H4 (cell line): ENCODE measurements at places on chromosomes 11 and 22. TPM values are rescaled to one million over a fixed set of nuclear protein-coding genes. Genes with fewer than 3 reads are reported as not detected.

DNA sequence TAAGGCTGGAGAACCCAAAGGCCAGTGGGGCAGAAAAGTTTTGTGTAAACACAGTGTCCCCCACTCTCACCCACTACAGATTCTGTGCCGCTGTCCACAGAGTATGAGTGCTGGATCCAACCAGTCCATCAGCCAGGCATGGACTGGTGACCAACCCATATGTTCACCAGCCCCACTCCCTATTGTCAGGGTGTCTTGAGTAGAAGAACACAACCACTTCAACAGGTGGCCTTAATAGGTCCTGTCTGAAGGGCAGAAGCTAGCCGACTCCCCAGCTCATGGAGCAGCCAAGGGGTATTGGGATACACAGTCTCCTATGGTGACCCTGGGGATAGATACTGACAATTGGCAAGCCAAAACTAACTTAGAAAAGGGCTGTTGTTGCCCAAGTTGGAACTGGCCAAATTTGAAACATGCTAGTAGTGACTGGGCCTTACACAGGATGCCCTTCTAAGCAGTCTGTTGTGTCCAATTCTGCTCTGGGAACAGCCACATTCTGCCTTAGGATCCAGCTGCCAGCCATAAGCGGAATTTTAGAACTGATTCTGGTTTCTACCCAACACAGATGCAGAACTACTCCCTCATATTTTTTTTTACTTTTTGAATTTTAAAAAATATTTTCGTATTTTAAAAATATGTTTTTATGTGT, 19.8 kb upstream of the PGM2L1 start:
- DNase-seq = no peak

DNA sequence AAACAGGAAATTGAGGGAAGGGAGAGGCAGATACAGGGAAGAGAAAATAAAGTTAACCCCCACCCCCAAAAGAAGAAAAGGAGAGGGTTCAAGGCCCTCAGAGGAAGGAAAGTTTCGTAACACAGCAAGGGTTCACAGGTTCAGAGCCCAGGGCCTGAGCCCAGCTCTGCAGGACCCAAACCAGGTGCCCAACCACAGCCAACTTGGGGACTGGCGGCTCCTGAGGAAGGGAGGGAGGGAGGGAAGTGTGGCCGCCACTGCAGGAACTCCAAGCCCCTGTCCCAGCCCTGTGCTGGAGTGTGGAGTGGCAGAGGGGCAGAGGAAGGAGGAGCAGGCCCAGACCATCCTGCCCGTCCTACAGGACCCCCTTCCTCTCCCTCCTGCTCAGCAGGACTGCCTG, 59.2 kb downstream of the ELFN2 start:
- DNase-seq = no peak

DNA sequence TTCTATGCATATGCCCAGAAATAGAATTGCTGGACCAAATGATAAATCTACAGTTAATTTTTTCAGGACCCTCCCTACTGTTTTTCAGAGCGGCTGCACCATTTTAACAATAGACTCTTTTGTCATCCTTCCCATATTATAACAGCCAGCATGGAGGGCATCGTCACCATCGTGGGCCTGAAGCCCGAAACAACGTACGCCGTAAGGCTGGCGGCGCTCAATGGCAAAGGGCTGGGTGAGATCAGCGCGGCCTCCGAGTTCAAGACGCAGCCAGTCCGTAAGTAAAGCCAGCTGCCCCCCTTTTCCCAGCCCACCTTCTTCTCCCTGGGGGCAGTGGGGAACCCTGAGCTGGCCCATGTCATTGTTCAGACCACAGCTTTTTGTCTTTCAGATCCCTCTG, 79.5 kb upstream of the TTC12 start:
- DNase-seq = no peak

Gene CDKN1C
- 4.2 and 5.1 TPM in 2 replicates for total RNA-seq

DNA sequence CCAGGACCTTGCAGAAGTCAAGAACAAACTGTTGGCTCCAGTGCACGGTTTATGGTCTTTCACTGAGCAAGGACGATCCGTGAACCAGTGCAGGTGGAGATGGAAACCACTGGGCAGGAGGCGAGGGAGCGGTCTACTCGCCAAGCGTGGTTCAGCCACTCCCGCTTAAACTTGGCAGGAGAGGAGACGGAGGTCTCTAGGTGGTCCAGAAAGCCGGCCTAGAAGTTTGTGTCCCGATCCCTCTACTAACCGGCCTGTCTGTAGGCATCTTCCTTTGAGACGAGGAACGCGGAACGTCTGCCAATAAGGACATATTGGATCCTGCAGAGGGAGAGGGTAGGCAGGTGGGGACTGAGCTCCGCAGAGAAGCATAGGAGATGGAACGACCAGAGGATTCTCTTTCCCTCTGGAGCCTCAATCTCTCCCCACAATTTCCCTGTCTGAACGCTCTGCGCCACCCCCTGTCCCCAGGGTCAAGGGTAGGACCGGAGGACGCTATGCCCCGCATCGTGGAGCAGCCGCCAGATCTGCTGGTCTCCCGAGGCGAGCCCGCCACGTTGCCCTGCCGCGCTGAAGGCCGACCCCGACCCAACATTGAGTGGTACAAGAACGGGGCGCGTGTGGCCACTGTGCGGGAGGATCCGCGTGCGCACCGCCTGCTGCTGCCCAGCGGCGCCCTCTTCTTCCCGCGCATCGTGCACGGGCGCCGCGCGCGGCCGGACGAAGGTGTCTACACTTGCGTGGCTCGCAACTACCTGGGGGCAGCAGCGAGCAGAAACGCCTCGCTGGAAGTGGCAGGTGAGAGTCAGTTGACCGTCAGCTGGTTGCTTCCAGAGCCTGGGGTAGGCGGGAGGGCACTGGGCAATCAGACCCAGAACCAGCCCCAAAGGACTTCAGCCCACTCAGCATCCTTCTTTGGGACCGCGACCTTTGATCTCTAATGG, 3.4 kb downstream of the ROBO3 start:
- no peak for DNase-seq

- no peak for DNase-seq
Measured at GRCh38 chr11:119618208-119618909, 110.6 kb downstream of the NECTIN1 start.

GRCh38 chr22:21698430-21699329, 32.9 kb downstream of the PPIL2 start:
- DNase-seq = no peak

Gene OR52B4
- not detected in 2 replicates for total RNA-seq
